ENCODE measurements at places on chromosomes 1 and 21.
A peak's percentile ranks its signal among the peaks of the same experiment; 100 is the strongest.

DNA sequence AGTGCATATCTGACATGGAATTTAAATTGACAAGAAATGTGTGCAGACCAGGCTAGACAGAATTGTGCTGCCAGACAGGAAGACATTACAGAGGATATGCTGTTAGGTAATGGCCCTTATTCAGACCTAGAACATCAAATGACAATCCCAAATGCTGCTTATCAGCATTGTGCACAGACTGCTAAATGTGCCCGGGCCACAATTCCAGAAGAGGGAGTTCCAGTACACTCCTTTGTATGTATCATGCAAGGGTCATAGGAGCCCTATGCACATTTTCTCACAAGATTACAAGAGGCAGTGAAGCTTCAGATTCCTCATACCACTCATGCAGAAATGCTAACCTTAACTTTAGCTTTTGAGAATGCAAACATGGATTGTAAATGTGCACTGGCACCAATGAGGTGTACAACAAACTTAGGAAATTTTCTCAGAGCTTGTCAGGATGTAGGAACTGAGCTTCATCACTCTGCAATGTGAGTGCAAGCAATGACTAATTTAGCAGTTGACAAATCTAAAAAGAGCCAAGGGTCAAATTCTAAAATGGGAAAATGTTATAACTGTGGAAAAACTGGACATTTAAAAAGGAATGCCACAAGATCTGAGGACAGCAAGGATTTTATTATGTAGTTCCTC is 273.5 kb downstream of the COL11A1 start:
- no peak for DNase-seq

DNA sequence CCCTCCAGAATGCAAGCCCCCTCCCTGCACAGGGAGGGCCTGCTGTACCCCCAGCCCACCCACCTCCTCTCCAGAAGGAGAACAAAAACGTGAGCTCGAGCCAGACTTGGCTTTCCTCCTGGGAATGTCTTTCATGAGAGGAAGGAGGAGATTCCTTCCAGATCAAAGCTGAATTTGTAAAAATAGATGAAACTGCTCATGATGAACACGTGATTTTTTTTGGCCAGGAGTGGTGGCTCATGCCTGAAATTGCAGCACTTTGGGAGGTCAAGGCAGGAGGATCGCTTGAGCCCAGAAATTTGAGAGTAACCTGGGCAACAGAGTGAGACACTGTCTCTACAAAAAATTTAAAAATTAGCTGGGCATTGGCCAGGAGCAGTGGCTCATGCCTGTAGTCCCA is 21.8 kb downstream of the GPR157 start:
- DNase-seq = no peak

DNA sequence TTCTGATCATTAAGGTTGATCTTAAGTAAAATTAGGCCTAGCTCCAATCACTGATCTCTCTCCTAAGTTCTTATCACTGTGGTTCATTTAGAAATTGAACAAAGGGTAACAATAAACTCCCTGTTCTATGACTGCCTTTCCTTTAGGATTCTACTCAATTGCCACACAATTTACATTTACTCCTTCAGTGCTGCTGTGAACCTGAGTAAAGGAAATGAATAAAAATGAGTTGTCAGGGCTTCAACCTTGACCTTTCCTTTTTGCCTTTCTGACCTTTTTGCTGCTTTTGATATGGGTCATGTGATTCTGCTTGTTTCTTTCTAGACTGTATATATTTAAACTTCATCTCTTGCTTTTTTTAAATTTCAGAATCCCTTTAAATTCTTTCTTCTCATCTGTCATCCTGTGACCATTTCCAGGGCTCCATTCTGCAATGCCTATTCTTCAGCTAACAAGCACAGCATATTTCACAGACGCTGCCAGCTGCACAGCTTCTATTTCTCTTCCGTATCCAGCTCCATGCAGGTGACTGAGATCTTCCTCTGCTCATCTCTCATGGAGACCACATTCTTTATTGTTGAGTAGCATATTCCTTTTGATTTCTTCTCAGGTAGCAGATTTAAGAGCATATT is 3.2 kb downstream of the LRRC8B start:
- DNase-seq = no peak

- DNase-seq = no peak
Observed at GRCh38 chr1:156136970-156137483, 16.4 kb upstream of the SEMA4A start.

- DNase-seq = no peak
Observed at GRCh38 chr1:227546059-227546458, 17.3 kb upstream of the ZNF678 start.

GRCh38 chr21:27816301-27816700 is 849.4 kb upstream of the ADAMTS5 start:
- DNase-seq = no peak

DNA sequence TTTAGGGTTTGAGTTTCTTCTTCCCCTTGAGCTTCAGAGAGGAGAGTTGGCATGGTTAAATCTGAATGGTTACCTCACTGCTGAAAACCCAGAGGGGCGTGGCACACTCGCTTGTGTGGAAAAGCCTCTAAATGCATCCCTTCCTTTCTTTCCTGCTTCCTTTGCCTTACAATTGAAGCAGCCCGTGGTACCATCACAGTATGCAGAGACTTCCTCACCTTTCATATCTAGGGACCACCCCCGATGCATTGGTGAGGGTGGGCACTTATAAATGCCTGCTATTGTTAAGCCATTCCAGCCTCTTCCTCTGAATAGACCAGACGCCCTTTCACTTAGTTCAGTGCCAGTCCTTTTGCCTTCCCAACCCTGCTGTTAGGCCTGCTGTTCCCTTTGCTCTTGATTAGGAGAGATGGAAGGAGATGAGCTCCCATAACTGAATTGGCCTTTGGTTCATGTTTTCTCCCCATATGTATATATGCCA is 21.9 kb upstream of the LAX1 start:
- no peak for DNase-seq

DNA sequence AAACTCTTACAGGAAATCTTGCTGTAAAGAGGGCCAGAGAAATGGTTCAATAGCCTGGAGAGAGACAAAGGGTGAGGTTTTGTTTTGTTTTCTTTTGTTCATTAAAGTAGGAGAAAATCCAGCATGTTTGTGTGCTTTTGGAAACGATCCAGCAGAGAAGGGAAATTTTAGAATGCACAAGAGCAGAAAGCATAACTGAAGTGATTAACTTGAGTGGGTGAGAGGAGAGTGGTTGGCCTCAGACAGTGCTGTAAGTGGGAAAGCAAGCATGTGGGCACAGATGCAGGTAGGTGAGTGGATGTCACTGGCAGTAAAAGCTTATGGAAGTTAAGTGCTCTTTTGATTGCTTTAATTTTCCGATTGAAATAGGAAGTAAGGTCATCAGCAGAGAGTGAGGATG is 50.2 kb downstream of the EEIG2 start:
- no peak for DNase-seq

DNA sequence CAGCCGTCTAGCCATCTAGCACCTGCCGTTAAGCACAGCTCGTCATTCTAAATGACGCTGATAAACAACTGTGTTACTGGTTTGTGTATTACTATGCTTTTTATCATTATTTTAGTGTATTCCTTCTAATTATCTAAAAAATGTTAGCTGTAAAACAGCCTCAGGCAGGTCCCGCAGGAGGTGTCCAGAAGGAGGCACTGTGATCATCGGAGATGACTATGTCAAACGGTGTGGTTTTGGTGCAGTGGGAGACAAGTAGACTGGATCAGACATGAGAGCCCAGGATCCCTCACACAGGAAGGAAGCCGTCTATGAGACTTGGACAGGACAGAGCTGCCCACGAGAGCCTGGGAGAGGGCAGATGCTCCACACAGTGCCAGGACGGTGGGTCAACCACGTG is 55.3 kb upstream of the COL6A1 start:
- DNase-seq = no peak

GRCh38 chr1:43879996-43880395 is 53.6 kb upstream of the ARTN start:
- no peak for DNase-seq

- DNase-seq = peak; percentile 78
Observed at GRCh38 chr1:51341876-51342496, 11.6 kb upstream of the TTC39A start.

DNA sequence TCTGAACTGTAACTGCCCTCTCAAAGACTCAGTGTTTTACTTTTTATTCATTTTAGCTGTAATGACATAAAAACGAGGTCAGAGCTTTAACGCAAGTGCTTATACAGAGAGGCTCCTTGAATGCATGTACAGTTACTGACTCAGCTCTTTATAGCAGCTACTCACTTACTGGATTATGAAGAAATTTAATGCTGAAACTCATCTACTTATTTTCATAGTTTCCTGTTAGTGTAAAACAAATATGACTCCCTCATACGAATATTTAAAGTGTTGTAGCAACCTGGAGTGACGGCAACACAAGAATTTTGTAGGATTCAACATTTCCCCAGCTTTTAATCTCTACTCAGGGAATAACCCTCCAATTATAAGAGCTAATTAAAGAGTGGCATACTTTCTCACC is 32.7 kb downstream of the ADSS2 start:
- DNase-seq = no peak

DNA sequence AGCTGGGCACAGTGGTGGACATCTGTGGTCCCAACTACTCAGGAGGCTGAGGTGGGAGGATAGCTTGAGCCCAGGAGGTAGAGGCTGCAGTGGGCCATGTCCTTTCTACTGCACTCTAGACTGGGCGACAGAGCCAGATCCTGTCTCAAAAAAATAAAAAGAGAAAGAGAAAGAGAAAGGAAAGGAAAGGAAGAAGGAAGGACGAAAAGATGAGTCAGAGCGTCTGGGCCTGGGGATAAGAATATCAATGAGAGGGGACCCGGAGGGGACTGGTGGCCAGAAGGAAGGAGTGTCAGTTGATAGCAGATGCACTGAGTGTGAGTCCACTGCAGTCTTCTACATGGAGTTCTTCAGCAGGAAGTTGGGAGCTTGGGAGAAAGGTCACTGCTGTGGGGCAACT is 75.6 kb downstream of the SYT6 start:
- no peak for DNase-seq

All from GM20000 (cell line).